Urinary bladder (tissue), 4 donors: ENCODE measurements at places on chromosomes 16 and 17.

DNA sequence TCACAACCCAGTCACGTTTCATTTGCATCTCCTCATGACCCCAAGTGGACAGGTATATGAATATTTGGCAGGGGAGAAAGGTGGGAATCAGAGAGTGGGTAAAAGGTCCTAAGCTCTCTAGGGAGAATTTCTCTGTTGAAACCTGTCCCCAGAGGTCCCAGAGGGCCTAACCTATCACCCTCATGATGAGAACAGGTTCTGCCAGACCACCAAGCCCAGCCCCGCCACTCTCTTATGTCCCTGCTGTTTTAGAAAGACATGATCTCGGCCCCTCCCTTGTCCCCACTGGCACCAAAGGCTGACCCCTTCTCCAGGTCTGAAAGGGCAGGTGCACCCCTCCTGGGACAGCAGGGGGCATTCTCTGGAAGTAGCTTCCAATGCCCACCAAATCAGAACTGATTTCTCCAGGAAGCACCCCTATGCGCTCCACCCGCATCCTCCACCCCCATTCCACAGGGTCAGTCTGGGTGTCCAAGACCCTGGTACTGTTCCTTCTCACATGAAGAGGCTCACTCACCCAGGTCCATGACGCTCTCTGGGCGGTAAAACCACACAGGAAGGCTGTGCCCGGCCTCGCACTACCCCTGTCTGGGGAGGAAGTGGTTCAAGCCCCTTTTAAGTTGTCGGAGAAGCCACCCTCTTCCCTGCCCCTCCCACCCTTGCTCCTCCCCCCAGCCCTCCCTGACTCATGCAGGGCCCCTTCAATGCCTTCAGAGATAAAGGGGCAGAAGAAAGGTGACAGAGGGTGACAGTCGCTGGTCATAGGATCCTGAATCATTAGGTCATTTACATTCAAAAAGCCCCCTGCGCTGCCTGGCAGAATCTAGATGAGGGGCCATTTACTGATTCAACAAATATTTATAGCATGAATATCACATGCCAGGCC, at the start of gene CCR7:
CCR7 (minus strand) TSS at position 590 of the 886 bp plus-strand sequence; CDS start at position 527, 63 bp downstream.
- DNase-seq, result no peak

- DNase-seq, result no peak
Observed at GRCh38 chr17:52283872-52284271, 125.4 kb upstream of the CA10 start.

DNA sequence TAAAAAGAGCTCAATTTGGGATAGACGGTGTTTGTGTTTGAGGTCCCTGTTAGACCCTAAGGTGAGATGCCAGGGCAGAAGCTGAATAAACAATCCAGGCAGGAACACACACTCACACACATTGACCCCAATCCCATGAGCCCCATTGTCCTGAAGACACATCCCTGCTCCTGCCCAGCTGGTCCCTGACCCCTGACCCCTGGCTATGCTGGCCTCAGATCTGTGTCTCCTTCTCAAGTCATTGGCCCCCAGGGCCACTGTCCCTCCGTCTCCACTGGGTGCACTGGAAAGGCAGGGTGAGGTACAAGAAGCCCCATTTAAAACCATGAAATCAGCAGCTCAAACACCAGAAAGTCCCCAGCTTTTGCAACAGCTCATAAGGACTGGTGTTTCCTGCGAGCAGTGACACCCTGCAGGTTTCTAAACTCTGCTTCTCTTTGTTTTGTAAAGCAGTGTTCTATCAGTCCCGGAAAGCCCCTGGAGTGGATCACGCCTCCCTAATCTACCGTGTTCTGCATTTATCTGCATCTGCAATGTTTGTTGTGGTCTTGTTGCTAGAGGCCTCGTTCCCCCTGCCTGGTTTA, 18.0 kb upstream of the ASGR2 start:
- DNase-seq, result no peak

- no peak for DNase-seq
Observed at GRCh38 chr16:89607937-89608740, 5.3 kb upstream of the DPEP1 start.

GRCh38 chr17:28875848-28876550, 21.2 kb downstream of the ERAL1 start:
- DNase-seq, result no peak

- no peak for DNase-seq
Observed at GRCh38 chr16:88383401-88384221, 852 bp downstream of the ZNF469 start.

GRCh38 chr17:75319904-75320691, 30.9 kb upstream of the SLC25A19 start:
- DNase-seq, result no peak

GRCh38 chr16:24983561-24983960, 31.6 kb downstream of the ARHGAP17 start:
- no peak for DNase-seq

- no peak for DNase-seq
Observed at GRCh38 chr16:26963109-26963508, 103.6 kb upstream of the C16orf82 start.

DNA sequence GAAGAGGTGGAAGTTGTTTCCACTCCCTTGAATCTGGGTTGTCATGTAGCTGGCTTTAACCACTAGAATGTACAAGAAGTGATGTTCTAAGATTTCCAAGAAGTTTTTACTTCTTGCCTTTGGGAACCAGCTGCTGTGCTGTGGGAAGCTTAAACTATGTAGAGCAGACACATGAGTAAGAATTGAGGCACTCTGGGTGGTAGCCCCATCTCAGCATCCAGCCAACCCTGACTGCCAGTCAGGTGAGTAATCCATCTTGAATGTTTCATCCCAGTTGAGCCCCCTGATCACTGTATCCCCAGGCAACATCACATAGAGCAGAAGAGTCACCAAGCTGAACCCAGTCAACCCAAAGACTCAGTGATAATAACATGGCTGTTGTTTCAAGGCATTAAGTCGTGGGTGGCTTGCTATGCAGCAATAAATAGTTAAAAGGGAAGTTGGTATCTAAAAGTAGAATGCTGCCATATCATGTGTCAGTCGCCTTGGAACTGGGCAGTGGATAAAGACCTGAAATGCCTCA, 62.8 kb upstream of the GPR139 start:
- no peak for DNase-seq

- DNase-seq, result no peak
Observed at GRCh38 chr17:19705201-19705600, 11.2 kb downstream of the SLC47A2 start.

DNA sequence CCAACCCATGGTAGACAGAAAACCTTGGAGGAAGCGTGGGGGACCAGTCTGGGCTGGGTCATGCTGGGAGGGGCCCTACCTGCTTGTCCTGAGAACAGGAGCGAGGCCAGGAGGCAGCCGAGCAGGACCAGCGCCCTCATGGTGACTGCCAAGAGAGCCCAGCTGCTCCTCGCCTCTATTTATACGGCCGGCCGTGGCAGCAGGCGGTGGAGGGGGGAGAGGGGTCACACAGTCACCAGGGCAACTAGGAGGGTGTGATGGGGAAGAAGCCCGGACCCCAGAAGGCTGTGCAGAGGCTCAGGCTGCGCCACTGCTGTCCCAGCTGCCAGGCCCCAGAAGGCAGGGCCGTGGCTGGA, at the start of gene SRL:
SRL (minus strand) TSS at position 153 of the 356 bp plus-strand sequence; CDS start at position 140, 13 bp downstream.
- DNase-seq, result no peak
